ENCODE measurements at places on chromosomes 16 and 17.

DNA sequence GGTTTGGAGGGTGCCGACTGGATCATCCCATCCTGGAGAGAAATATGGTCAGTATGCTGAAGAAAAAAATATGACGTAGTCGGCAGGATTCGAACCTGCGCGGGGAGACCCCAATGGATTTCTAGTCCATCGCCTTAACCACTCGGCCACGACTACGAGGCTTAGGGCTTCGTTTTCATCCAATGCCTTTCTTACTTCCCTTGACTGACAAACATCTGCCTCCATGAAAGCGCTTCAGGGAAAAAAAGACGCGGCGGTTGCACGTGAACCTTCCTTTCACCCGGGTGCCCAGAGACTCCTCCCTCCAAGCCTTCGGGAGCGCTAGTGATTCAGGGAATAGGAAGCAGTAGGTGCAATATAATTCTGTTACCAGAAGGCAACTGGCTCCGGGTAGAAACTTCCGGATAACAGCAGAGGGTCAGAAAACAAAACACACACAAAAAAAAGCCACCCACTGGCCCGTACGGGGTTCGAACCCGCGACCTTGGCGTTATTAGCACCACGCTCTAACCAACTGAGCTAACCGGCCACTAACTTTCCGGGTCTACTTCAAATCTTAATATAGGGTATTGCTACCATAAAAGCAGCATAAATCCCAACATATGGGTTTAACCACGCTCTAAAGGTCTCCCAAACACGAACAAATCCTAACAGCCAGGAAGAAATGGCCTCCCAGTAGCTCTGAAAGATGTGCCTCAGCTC, 16.3 kb upstream of the AURKB start:
- DNase-seq: no peak

DNA sequence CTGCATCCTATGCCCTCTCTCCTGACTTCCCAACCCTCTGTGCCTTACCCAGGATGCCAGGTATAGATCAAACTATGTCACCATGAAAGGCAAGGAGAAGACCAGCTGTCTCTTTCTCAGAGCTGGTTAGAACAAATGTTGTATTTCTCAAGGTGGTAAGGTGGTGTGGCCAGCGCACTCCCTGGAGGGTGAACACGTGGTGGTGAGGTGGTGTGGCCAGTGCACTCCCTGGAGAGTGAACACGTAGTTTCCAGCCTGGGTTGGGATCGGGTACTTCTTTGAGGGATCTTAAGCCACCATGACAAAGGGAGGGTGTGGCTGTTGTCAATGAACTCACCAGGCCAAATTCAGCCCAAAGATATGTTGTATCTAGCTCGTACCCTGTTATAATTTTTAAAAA, 26.8 kb downstream of the KATNIP start:
- DNase-seq: no peak

GRCh38 chr17:20997711-20998570, 44.9 kb downstream of the USP22 start:
- no peak for DNase-seq

DNA sequence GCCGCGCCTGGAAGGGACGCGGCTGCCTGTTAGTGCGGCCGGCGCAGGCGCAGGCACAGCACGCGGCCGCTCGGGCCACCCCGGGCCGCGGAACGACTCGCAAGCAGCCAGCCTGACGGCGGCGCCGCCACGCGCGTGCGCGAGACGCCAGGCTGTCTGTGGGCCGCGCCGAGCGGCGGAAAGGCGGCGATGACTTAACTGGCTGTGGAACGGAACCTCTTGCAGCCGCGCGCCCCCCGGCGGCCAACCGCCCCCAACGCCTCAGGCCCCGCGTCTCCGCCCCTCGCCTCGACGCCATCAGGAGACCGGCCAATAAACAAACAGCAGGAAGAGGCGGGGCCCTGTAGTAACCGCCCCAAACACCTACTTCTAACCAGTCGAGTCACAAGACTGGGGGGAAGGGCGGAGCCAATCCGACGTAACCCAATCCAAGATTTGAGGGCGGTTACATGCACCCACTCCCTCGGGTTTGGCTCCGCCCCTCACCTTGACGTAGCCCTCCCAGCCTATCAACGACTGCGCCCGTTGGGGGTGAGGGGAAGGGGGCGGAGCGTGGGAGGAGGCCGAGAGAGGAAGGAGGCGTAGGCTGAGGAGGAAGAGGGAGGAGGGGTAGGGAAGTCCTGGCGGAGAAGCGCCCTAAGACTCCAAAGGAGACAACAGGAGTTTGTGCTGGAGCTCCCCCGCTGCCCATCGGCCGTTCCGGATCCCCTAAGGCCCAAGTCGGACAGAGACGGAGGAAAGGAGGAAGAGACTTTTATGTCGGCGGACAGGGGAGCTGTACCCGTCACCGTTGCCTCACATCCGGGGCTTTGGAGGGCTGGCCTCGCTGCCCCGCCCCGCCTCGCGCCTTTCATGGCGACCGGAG, at the start of gene FBRS:
Gene FBRS, plus strand, starts transcription at position 566 of the 865 bp plus-strand sequence. CDS start 1,088 bp downstream, outside the sequence.
- peak; percentile 99 for DNase-seq

- DNase-seq: no peak
These were observed 237.4 kb upstream of the TOM1L1 start for GRCh38 chr17:54662978-54663876.

- no peak for DNase-seq
These were observed 157.0 kb downstream of the C16orf95 start for GRCh38 chr16:87160234-87160636.

- DNase-seq: no peak
These were observed at the start of gene CA4 for GRCh38 chr17:60149691-60150582. Gene CA4 (plus strand): TSS chr17:60149973. CDS start chr17:60150035, 62 bp downstream.

GRCh38 chr17:63039342-63039741, 73.3 kb downstream of the TANC2 start:
- DNase-seq: peak; percentile 39

GRCh38 chr16:57802341-57803133, at the start of gene KIFC3:
Gene KIFC3 (minus strand): TSS chr16:57802491. CDS start chr16:57798243, 4,248 bp downstream.
- peak; percentile 73 for DNase-seq

DNA sequence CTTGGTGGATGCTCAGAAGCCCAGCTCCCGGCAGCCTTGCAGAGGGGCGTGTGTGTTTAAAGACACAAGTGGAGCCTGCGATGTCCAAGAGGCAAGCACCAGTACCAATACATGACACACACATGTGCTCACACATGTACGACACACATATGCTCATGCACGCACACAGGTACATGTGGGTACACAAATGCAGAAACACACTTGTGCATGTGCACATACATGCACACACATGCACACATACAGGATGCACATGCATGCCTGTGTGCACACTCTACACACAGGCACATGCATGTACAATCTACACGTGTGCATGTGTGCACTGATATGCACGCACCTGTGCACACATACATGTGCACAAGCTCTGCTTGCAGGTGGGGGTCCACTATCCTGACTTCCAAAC, 10.8 kb downstream of the RBFOX3 start:
- no peak for DNase-seq

GRCh38 chr17:67043283-67043682, 1.1 kb upstream of the CACNG1 start:
- DNase-seq: no peak

DNA sequence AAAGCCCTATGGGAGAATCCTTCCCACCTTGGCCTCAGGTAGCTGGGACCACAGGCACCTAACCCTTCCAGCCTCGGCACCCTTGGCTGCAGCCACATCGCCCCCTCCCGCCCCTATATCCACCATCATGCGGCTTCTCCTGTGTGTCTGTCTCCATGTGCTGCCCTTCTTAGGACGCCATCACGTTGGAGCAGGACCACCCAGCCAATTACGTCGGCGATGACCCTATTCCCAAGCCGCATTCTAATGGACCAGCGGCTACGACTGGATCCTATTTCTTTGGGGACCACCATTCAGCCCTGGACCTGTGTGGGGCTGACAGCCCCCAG, 3.3 kb upstream of the CCDC57 start:
- no peak for DNase-seq

Measured in NCI-H774 (cell line).